ENCODE measurements at places on chromosomes 13 and 19.
A peak's percentile ranks its signal among the peaks of the same experiment; 100 is the strongest.

- DNase-seq: no peak
Measured at GRCh38 chr13:28499609-28500008, 4.7 kb upstream of the FLT1 start.

- no peak for DNase-seq
Measured at GRCh38 chr13:74629985-74630384, 495.8 kb upstream of the KLF12 start.

DNA sequence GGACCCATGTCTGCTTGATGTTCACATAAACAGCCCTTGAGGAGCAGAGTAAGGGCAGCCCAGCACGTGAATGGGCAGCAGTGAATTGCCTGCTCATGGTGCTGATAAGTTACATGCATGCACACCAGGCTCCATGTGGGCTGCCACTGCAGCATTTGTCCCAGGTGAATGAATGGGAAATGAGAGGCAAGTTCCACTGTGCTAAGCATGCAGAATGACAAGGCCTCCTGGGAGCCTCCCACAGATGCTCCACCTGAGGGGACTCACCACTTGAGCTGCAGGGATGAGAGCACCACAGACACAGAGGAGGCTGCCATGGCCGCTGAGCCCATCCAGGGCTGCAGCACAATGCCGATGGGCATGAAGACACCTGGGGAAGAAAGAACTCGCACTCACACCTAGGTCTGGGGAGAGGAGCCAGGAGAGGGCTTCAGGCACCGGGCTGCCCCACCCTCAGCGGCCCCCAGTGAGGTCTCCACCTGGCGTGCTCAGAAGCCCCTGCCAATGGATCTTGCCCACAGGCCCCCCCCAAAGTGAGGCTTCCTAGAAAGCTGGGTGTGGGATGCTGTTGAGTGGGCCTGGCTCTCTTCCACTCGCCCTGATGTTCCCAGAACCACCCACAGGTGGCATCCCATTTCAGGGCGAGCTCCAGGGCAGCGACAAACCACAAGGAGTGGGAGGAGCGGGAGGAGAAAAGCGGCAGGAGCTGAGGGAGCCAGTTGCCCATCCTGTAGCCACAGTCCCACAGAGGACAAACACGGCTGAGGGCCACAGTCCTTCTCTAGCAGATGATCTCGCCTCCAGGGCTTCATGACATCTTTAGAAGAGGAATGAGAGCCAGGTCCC lies 73.8 kb downstream of the CCDC70 start:
- no peak for DNase-seq

- DNase-seq: no peak
Measured at GRCh38 chr19:30799865-30800755, 427.9 kb downstream of the ZNF536 start.

DNA sequence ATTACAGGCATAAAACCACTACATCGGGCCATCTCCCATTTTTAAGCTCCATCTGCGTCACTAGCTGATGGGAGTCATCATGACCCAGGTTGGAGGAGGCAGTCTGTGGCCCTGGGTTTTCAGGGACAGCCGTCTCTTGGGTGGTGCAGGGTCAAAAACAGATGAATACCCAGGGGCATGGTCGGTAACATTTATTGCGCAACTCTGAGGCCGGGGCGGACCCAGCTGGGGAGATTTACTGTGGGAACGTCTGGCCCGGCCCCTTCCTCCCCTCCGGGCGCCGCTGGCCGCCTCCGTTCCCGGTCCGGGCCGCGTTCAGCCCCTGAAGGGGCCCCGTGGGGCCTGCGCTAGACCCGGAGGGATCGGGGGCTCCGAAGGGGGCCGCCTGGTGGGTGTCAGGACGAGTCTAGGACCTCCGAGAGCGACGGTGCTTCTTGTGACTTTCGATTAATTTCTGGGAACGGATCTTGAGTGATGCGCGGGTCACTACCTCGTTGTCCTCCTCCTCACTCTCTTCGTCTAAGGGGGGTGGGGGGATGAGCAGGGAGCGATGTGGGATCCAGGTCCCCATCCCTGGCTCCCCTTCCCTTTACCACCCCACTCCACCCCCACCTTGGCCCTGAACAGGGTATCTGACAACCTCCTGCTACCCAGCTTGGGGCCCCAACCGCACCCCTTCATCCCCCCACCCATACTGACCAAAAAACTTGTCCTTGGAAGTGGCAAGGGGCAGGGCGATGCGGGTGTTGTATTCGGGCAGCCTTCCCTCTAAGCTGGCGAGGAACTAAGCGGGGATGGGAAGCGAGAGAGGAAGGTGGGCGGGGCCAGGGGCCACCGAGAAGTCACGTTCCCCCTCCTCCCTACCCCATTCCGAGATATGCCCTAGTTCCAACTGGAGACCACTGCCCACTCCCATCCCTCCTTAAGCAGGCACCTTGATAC lies 1.6 kb upstream of the RGL3 start:
- DNase-seq: no peak

DNA sequence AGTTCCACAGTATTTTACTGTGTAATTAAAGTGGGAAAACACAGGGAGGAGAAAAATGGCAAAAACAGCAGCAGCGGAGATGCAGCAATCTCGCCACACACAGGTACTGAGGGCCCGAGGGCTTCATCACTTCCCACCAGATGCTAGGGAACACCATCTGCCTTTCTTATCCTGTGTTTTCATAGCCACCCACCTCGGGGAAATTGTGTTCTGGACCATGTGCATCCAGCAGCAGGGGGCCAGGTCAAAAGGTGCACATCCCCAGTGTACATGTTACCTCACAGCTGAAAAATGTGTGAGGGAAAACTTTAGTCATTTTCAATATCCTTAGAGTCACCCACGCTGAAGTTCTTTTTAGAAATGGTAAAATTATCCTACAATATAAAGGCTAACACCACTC lies 30.2 kb downstream of the PDCD5 start:
- no peak for DNase-seq

DNA sequence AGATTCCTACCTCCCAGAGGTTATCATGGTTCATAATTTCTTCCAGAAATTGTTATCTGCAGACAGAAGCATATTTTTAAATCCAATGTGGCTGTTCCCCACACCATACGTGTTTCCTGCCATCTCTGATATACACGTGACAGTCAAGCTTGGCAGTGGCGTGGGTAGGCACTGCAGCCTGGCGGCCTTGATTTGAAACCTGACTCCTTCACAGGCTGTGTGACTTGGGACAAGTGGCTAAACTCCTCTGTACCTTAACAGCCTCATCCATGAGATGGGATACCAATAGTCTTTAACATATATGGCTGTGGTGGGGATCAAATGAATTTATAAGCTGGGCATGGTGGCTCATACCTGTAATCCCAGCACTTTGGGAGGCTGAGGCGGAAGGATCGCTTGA lies 33.2 kb downstream of the DPF1 start:
- DNase-seq: no peak

DNA sequence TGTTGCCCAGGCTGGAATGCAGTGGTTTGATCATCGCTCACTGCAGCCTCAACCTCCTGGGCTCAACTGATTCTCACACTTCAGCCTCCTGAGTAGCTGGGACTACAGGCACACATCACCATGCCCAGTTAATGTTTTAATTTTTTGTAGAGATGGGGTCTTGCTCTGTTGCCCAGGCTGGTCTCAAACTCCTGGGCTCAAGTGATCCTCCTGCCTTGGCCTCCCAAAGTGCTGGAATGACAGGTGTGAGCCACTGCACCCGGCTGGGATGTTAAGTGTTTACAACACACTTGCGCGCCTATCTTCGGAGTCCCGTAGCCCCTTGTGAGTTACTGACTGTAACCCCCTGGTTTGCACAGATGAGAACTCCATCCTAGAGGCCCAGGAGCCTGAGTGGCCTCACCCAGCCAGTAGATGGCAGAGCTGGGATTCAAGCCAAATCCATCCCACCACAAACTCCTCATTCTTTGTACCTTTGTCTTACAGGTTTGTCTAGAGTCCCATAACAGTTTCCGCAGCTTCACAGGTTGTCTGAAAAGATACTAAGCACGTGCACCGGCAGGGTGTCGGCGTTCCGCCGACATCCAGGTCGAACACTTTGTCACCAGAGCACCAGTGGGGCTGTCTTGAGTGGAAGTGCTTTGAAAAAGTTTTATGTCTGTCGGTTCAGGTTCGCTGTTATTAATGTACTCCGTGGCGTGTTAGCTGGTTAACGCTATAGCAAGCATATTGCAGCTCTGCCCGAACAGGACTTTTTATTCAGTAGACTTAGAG lies 14.7 kb downstream of the MAG start:
- no peak for DNase-seq

DNA sequence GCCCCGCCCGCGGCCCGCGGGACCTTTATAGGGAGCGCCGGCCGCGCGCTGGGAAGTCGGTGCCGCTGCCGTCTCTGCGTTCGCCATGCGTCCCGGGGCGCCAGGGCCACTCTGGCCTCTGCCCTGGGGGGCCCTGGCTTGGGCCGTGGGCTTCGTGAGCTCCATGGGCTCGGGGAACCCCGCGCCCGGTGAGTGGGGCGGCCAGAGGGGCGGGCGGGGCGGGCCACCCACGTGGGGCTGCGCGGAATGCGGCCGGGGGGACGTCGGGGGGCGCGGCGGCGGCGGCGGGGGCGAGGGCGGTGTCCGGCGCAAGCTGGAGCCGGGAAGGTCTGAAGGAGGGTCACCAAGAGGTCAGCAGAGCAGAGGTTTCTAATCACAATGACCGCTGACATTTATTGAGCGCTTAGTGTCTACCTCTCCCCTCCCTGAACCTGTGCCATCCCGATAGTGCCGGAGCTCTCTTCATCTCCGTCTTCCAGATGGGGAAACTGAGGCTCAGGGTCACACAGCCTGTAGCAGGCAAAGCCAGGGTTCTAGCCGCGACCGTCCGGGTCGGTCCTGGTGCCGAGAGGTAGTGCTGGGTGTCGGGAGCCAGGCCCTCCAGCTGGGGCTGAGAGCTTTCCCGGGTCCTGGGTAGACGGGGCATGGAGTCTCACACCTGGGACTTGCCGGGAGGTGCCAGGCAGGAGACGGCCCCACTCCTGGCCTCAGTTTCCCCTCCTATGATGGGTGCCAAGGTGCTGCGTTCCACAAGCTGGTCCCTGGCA lies at the start of gene FSTL3:
FSTL3 (plus strand) TSS at position 54 of the 767 bp plus-strand sequence; CDS start at position 86, 32 bp downstream.
- DNase-seq: no peak

DNA sequence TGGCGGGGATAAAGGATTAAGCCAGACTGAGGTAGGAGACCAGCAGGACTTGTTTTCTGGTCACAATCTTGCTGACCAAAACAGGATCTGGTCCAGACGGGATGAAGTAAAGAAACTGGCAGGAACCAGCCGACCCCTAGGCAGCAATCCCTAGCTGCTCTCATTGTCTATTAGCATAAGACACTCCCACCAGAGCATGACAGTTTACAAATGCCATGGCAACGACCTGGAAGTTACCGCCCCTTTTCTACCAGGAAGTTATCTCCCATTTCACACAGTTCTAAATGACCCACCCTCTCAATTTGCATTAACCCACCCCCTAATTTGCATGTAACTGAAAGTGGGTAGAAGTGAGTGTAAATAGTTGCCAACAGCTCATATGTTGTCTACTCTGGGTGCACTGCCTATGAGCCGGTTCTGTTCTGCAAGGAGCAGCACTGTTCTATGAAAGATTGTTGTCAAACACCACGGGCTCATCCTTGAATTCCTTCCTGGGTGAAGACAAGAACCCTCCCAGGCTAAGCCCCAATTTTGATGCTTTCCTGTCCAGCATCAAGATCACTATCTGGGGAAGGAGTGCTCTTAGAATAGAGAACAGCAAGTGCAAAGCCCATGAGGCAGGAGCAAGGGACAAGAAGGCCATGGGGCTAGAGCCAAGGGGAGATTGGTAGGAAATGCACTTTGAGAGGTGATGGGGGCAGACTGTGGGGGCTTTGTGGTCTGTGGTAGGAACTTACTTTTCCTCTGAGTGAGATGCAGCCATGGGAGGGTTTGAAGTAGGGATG lies 13.9 kb upstream of the FBXO27 start:
- DNase-seq: no peak

DNA sequence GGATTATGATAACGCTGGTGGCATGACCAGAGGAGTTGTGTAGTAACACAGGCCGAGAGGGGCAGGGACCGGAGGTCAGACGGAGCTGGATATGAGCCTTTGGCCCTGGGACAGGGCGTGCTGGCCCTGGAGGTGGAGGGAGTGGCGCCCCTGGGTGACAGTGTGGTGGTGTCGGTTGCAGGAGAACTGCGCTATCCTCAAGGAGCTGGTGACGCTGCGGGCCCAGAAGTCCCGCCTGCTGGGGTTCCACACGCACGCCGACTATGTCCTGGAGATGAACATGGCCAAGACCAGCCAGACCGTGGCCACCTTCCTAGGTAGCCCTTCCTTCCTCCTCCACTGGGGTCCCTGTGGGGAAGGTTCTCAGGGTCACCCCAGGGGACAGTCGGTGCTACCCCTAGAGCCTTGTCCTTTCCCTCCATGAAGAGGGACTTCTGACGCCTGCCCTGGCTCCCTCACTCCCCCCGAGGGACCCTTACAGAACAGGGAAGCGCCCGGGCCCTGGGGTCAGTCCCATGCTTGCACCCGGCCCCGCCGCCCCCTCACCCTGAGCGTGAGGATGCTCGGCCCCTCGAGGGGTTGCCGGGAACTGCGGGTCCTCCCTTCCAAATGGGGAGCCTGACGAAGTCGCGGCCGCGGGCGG lies 12.8 kb upstream of the ZNF554 start:
- DNase-seq: no peak

- DNase-seq: no peak
Measured at GRCh38 chr13:109784590-109785140, 1.7 kb downstream of the IRS2 start.

- DNase-seq: no peak
Measured at GRCh38 chr13:19159181-19159580, 22.4 kb downstream of the TUBA3C start.

DNA sequence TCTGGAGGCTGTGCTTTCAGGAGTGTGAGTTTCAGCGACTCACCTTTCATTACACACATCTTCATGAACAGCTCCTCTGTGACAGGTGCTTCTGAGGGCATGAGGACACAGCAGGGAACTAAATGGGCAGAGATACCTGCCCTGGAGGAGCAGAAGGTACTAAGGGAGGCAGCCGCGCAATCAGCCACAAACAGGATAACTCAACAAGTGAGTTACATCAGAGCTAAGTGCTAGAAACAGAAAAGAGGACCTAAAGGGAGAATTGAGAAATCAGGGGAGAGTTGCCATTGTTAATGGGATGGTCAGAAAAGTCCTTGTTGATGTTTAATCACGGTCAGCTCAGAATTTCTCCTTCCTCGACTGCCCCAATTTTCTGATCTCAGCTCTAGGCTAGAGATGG lies 42.5 kb downstream of the SYDE1 start:
- DNase-seq: no peak

DNA sequence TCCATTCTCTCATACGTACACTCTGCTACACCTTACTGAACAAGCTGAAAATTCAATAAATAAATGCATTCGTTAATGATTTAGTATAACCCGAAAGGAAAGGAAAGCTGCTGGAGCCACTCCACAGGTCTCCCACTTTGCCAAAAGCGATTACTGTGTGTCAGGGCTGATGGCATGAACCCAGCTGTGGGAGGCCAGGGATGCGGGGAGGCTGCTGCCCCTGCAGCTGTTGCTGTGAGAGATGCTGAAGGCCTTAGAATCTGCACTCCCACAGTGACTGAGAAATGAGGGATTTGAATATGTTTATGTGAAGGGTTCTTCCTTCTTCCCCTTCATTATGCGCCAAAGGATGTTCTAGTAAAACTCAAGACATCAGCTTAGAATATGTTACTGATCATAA lies 58.7 kb upstream of the NBEA start:
- no peak for DNase-seq

GRCh38 chr19:16435999-16436650 lies 35.6 kb downstream of the EPS15L1 start:
- DNase-seq: no peak

- peak; percentile 20 for DNase-seq
Measured at GRCh38 chr19:39937094-39937720, 2.8 kb upstream of the FCGBP start.
